ENCODE measurements at places on chromosomes 11 and 22. TPM values are rescaled to one million over a fixed set of nuclear protein-coding genes. Genes with fewer than 3 reads are reported as not detected.
A peak's percentile ranks its signal among the peaks of the same experiment; 100 is the strongest.

DNA sequence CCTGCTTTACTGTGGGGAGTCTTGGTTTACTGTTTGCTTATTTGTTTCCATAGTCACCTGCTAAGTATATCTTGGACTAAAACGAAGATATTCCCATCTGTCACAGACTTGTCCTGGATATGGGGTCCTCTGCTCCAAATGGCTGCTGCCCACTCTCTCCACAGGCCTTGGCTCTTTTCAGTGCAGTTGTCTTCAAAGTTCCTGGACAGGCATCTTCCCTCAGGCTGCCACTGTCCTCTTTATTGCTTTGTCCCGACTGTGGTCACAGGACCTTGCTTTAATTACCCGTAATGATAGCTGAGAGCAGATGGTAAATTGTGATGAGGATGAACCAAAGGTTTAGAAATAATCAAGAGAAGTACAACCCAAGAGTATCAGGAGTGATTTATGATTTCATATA, 713.9 kb upstream of the CCDC179 start:
- no peak for DNase-seq

DNA sequence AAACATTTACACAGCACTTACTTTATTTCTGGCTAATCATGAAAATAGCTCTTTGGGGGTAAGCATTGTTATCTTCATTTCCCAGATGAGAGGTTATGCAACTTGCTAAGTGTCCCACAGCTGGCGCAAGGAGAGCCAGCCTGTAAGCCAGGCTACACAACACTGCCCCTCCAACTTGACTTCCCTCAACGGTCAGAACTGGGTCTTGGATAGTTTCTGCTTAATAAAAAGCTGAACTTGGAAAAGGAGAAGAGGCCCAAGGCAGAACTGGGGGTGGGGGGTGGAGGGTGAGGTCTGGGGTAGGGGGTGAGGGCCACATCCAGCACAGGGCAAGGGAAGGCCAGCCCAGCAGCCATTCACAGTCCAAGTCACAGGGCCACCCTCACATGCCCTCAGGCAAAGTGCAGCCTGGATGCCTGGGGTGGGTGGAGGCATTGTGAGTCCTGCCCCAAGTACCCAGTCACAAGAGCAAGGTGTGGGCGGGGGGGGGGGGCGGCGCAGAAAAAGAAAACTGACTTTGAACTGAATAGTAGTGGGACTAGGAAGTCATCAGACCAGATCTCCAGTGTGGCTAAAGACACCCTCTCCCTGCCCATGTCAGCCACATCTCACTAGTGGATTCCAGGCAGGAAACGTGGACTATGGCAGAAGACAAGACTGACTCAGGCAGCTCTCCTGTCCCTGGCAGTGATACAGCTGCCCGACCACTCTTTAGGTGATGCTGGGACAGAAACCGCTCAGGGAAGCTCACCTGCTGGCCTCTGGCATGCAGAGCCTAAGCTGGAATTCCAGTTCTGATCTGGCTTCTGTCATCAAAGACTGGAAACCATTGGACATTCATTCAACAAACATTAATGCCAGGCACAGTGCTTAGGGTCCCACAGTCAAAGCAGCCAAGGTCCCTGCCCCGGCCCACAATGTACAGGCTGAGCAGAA, 52.4 kb downstream of the PACSIN2 start:
- no peak for DNase-seq

DNA sequence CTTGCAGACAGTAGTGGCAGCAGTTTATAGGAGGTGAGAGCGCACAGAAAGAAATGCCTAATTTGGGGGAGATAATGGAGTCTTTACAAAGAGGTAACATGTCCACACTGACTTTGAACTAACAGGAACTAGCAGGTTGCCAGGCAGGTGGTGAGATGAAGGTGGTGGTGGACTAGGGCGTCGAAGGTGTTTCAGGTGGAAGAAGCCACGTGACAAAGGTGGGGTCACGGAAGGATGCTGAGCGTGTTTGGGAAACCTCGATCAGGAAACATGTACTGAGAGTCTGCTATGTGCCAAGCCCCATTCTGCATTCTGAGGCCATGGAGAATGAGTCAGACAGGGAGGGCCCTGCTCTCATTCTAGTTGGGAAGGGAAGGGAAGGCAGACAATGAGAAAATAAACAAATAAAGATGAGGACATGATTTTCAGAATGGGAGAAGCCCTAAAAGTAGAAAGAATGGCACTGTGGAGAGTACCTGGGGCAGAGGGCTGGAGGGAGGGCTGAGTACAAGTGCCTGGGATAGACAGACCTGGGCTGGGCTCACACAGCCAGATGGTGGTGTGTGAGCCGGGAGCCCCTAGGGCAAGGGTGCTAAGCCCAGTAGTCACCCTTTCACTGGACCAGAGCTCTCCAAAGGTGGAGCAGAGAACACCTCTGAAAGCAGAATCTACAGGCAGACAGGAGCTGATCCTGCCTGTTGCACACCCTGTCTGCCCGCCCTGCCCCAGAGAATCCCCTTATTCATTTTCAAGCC, 16.2 kb upstream of the NNMT start:
- DNase-seq: peak; percentile 65

DNA sequence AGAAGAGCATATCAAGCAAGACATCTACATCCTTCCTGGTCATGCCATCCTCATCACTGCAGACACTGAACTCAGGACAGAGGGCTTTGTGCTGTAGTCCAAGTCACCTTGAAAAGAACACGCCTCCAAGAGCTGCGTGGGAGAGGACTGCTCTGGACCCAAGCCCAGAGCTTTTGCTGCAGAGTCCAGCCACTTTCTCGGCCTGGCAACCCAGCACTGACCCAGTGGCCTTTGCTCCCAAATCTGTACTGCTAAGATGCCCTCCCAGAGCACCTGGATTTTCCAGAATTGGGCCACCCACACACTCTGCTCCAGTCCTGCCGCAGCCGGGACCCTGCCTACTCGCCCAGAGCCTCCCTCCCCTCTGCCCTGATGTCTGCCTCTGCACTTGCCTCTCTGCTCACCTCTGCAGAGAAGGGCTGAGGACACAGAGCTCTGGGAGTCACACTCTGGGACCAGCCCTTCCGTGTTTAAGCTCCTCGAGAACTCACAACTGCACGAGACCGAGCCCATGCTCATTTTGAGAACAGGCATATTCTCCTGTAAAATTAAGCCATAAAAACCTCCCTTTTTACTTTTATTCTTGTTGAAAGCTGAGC, 83.8 kb upstream of the CSNK2A3 start:
- DNase-seq: no peak

DNA sequence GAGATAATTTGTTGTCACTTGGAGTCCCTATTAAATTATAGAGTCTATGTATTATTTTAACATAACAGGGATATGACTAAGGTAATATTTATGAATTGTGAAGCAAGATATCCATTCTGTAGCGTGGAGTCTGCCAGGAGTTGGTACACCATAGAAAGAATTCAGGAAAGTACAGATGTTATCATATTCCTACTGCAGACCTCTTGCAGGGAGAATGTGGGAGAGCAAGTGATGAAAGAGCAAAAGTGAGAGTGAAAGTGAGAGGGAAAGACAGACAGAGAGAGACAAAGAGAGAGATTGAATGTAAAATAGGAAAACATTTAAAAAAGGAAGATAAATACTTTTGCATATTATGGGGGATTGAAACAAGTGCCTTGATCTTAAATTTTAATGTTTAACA, 468.8 kb downstream of the CNTN5 start:
- DNase-seq: no peak

- DNase-seq: no peak
These were observed at the start of gene PLAAT2 for GRCh38 chr11:63563201-63564055. PLAAT2 (minus strand) TSS chr11:63563379; CDS start chr11:63563324, 55 bp downstream.

DNA sequence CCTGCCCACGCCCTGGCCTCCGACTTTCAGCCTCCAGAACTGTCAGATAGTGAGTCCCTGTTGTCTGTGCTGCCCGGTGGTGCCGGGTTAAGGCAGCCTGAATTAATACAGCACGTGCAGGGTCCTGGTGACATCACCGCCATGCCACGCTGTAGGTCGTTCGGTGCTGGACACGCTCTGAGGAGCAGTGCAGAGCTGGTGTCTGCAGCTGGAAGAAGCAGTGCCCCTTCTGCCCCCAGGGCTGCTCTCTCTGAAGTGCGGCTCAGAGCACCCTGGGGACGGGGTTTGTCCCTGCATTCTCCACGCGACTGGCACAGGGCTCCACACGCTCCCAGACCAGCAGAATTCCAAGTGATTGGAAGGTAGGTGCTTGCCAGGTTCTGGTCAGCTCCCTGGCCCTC, 831.5 kb downstream of the TBC1D22A start:
- no peak for DNase-seq

DNA sequence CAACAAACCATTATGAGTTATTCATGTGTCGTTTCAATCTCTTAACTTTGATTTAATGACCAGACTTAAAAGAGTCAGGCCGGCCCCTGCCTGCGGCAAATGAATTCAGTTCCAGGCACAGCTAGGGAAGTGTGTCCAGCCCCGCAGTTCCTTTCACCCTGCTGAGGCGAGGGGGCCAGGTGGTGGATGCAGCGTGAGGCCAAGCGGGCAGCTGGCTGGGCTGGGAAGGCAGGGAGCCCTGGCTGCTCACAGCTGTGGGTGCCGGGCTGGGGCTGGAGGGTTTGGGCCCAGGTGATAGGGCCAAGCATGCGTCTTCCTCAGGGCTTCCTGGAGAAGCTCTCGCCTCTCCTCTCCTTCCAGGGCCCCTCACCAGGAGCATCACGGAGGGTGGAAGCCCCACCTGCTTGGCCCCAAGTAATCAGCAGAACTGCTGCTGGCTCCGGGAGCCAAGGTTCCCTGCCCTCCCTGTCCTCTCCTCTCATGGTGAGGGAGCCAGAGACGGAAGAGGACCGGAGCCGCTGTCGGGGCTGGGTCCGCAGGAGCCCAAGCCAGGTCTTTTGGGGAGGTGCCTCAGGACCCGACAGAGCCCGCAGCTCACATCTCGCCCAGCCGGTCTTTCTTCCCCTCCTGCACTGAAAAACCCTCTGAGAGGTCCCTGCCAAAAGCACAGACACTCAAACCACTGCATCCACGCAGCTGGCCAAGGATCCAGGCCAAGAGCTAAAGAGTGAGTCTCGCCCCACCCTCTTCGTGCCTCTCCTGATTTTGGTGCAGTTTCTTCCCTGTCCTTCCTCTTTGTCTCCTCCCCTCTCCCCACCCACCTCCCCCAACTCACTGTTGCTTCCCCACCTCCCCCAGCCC, 97.0 kb downstream of the ST3GAL4 start:
- DNase-seq: no peak

DNA sequence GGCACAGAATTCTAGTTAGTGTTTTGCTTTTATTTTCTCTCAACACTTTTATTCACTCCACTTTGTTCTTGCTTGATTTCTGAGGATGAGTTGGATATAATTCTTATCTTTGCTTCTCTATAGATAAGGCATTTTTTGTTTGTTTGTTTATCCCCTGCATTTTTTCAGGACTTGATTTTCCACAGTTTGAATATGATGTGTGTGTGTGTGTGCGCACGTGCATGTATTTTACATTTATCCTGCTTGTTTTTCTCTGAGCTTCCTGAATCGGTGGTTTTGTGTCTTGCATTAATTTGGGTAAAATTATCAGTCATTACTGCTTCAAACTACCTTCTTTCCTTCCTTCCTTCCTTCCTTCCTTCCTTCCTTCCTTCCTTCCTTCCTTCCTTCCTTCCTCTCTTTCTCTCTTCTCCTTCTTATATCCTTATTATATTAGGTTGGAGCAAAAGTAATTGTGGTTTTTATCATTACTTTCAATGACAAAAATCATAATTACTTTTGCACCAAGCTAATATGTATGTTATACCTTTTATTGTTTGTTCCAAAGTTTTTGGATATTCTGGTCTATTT, 679.9 kb upstream of the RAG2 start:
- DNase-seq: no peak

DNA sequence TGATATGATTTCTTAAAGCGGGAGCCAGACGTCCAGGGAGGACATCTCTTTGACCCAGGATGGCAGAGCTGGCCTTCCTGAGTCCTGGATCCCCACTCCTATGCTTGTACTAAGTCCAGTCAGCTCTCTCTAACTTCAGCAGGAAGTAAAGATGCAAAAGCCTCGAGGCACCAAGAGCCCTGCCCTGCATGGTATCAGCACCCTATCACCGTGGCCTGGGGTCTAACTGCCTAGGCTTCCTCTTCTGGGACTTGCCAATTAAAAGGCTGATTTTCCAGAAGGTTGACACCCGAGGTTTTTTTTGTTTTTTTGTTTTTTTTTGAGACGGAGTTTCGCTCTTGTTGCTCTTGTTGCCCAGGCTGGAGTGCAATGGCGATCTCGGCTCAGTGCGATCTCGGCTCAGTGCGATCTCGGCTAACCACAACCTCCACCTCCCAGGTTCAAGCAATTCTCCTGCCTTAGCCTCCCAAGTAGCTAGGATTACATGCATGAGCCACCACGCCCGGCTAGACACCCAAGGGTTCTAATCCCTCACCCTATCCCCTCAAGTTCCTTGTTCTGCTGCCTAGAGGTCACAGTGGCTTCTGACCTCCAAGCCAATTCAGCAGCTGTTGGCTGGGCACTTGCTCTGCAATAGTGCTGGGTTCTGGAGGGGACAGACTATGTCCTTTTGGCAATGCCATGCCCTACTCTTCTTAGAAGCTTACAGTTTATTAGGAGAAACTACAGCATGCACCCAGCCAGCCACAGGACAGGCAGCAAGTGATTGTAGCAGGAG, 50.6 kb upstream of the FTH1 start:
- DNase-seq: no peak

GRCh38 chr11:76512851-76513653, 68.2 kb downstream of the EMSY start:
- DNase-seq: no peak

DNA sequence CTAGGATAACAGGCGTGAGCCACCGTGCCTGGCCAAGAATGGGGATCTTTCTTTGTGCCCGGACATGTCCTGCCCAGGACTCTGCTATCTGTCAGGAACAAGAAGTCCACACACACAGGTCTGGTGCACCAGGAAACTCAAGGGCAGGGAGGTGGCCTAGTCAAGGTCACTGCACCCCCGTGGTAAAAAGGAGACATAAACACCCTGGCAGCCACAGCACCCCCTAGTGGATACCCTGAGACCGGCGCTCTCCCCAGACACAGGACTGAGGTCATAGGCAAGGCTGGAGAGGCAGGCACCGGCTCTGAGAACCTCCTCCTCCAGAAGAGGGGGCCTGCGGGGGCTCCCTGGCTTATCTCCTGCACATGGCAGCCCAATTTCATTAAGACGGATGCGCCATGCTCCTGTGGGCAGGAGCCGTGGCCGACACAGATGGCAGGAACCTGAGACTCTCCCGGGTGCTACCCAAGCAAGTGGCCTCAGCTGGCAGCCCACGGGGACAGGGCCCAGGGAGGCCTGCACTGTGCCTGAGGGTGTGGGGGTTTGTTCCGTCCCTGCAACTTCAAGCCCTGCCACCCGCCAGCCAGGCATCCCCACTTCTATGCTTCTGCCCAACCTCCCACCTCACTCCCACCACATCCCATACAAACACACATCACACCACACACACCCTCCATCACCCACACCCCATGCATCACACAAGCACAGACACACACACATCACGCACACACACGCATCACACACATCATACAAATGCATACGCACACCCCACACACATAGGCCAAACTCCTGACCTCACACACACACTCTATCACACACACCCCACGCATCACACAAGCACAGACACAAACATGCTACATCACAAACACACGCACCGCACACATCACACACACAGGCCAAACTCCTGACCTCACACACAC, 19.6 kb downstream of the MACROD1 start:
- peak; percentile 33 for DNase-seq

- DNase-seq: no peak
These were observed 19.0 kb upstream of the RASD2 start for GRCh38 chr22:35521358-35522224.

GRCh38 chr11:129787532-129788155, 28.0 kb upstream of the TMEM45B start:
- DNase-seq: no peak

KCNQ1OT1 gene
- total RNA-seq: 0.25 TPM

MYOD1 gene
- total RNA-seq: not detected

CD6 gene
- total RNA-seq: not detected

CLDN5 gene
- total RNA-seq: not detected

C11orf86 gene
- total RNA-seq: not detected

SCN3B gene
- not detected for total RNA-seq

SYT12 gene
- total RNA-seq: 1.2 TPM

CEND1 gene
- total RNA-seq: not detected
